CD4-positive, alpha-beta T cell (primary cell): ENCODE measurements at places on chromosomes 6 and 20.
A peak's percentile ranks its signal among the peaks of the same experiment; 100 is the strongest.

- DNase-seq, result no peak
These were observed 121.0 kb upstream of the LOC128125822 start for GRCh38 chr6:63451238-63451637.

DNA sequence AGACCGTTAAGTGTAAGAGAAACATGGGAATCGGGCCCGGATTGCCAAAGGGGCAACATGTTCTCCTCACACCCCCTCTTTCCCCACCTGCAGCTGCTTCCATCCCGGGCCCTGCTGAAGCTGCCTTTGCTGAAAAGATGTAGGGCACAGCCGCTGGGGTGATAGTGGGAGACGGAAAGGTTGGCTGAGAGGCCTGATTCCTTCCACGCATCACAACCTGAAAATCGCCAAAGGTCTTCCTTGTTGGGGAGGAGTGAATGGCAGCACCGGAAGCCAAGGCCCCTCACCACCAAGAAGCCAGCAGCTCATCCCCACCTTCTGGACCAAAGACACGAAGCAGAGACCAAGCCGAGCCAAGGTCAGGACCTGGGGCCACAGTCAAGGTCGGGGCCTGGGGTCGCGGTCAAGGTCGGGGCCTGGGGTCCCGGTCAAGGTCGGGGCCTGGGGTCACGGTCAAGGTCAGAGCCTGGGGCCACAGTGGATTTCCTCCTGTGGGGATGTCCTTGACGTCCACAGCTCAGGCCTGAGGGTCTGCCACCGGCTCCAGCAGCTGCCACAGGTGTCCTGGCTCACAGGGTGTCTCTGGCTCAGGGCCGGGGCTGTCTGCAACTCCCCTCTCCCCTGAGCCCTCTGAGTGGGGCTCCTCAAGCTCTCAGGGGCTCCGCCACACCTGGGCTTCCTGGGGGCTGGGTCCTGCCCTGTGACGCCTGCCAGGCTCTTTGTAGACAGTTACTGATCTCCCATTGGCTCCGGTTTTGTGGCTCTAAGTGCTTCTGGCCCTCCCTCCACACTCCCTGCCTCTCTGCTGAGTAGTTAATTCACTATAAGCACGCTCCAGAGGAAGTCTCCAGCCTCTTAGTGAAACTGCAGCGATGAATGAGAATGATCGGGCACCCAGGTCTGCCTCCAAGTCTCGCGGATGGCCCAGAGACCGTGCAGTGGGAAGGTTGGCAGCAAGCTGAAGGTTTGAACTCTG, 5.5 kb upstream of the CHRNA4 start:
- DNase-seq, result no peak

DNA sequence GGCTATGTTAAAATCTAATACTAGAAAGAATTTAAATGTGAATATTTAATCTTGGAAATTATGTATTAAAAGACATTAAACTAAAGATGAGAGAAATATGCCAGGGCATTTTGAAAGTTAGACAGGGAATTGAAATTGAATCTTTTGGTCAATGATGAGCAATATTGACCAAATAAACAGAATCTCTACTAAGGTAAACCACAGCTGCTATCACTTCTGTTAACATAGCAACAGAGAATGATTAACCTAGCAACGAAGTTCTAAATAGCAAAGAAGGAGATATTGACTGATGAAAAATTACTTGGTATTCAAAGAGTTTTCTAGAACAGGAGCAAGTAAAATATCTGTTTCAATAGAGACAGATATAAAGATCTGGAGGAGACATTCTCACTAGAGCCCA, 45.2 kb upstream of the RSPO3 start:
- no peak for DNase-seq

GRCh38 chr20:22496817-22497216, 87.6 kb downstream of the FOXA2 start:
- no peak for DNase-seq

DNA sequence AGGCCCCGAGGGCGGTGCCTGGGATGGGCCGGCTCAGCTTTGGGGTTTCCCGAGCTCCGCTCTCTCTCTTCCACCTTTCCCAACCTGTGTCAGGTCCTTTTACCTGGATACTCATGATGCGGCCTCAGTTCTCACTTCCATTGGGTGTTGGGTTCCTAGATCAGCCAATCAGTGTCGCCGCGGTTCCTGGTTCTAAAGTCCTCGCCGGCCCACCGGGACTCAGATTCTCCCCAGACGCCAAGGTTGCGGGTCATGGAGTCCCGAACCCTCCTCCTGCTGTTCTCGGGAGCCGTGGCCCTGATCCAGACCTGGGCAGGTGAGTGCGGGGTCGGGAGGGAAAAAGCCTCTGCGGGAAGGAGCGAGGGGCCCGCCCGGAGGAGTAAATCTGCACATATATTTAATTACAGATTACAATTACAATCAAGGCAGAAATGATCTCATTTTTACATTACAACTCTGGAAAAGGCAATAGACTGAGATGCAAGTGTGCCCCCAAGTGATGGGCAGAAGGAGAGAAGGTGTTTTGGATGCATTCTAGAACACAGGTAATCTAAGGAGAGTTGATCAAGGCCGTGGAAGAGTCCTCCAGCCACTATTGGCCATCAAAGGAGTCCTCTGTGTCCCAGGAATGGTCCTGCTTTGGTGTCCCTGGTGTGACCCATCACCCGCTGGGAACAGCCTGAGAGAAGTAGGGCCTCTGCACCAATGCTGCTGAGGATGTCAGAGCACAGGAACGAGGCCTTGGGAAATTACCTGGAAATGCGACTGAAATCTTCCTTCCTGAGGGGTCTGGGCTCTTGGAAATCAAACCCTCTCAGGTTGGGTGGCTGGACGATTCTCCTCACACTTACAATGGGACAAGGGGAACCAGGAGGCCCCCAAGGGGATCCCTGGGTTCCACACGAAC, 34.7 kb upstream of the MICB start:
- DNase-seq, result peak; percentile 87

DNA sequence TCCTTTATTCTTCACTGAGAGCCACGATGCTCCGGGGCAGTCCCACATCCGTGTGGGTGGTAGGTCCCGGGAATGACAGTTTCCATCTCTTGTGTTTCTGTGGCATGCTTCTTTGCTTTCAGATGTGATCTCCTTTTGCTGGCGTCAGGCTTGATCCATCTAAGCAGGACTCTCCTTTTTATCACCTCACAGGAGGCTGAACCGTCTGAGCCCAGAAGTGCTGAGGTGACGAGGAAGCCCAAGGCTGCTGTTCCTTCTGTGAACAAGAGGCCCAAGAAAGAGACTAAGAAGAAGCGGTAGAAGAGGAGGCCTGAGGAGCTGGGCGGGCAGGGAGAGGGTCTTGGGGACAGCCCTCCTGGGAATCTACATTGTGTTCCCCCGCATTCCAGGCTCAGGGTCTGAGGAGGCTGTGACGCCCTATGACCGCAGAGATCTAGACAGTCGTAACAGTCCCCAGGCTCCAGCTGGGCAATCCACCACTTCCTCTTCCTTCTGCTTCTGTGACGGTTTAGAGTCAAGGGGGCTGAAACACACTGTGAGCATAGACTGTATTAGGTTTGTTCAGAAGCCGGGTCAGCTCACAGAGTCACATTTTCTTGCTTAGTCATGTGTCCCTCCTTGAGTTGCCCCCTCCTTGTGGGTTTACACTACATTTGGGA, 26.8 kb downstream of the MANBAL start:
- DNase-seq, result no peak

DNA sequence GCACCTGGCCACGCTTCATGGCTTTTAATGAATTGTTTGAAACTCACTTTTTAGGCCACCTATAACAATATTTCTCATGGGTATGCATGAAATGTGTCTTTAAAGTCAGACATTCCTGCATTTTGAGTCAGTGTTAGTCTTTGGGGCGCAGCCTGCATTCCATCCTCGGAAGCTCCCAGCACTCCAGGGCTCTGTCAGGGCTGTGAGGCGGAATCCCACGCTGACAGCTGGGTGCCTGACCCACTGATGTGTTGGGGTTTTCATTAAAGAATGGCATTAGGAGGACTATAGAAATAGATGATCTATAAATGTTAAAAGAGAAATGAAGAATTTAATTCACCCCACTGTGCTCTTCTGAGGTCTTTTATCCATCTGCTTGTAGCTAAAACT, 16.2 kb upstream of the CLDN20 start:
- DNase-seq, result no peak

DNA sequence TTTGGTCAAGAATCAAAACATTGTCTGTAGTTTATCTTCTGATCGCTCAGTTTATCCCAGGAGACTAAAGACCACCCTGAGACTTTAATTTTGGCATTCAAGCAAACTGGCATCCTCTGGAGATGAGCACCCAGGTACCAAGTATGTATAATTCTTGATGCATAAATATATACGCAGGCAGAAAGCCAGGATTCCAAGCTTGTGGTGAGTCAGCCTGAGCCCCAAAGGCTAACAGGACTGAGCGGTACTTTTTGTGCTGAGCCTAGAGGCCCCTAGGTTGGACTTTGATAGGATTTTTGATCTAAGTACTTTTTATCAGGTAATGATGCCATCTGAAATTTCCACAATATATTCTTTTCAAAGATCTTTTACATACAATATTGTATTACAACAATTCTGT, 301.3 kb downstream of the TFAP2B start:
- no peak for DNase-seq

GRCh38 chr6:113927001-113927400, 43.9 kb downstream of the HDAC2 start:
- no peak for DNase-seq

GRCh38 chr6:32047084-32047478, 8.9 kb downstream of the CYP21A2 start:
- no peak for DNase-seq

DNA sequence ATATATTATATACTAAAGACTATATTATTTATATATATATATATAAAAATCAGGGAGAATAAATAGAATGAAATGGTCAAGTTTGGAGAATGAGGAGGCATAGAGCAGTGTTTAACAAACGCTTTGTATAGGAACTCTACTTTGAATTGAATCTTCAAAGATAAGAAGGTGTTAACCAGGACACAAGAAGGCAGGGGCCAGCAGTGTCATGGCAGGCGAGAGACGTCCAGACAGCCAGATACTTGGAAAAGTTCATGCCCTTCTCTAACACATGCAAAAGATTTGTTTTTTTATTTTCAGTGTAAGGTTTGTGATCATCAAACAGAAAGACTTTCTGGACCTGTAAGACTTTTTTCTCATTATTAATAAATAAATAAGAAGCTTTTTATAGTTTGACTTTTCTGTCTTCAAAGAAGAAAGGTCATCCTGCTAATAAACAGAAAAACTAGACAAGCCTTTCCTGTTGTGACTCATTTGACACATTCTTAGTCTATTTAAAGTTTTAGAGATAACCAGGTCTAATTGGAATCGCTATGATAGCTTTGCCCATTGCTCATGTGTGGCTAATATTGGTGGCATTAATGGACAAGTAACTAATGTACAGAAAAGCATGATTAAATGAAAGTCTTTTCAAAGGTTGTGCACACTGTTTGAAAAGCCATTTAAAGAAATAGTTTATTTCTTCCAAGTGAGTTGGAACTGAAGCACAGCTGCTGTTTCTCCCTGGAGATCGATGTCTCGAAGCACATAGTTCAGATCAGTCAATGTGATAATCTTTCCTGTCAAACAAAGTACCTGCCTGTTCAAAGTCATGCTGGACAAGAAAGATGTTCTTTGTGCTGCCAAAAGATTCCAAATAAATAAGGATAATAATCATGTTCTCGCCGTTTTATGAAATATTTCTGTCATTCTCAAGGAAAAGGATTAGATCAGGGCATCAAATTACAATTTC, 420.4 kb upstream of the OPRM1 start:
- no peak for DNase-seq

DNA sequence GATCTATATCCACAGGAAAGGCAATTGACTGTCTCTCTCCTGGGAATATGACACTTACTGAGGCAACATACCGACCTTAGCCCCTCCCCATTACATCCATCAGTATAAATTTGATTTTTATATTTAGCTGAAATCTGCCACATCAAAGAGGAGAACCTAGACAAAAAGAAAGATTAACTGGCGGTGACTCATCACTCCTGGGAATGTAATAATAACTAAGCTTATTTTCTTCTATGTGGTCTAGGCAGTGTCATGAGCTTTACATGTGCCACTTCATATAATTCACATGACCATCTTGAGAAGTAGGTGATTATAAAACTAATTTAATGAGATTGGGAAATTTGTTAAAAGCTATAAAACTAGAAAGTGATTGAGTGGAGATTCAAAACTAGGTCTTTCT, 520.0 kb upstream of the HS3ST5 start:
- no peak for DNase-seq

- DNase-seq, result no peak
These were observed 235.8 kb downstream of the ALDH8A1 start for GRCh38 chr6:134714113-134714512.

DNA sequence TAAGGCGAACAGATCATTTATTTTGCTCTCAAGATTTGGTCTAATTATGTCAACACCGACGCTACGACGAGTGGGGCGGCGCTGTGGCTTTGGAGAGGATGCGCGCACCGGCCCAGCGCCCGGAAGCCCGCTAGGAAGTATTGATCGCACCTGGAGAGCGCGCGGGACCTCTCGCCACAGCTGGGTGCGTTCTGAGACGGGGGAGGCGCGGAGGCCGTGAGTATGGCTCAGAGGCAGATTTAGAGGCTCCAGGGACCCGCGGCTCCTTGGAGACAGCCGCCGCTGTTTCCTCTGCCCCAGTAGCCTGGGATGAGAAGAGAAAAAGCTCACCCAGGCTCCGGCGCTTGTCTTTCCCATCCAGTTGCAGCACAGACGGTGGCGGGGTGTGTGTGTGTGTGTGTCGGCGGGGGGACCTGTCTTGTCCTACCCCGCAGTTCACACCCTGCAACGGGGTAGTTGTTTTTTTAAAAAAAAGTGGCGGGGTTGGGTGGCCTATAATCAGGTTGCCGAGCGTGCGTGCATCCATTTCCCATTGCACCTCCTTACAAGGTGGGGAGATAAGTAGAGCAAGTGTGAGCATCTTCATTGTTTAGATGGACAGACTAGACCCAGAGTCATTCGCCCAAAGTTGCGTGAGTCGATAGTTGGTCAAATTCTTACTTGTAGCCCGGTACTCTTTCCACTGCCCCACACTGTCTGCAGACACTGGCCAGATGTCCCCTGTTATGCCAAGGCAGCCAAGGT, 11.2 kb downstream of the TFAP2D start:
- no peak for DNase-seq

GRCh38 chr6:123888771-123889513, 85.3 kb downstream of the NKAIN2 start:
- DNase-seq, result no peak

GRCh38 chr20:14375416-14375985, 38.1 kb upstream of the FLRT3 start:
- DNase-seq, result no peak

GRCh38 chr20:50528129-50528528, 17.9 kb downstream of the PTPN1 start:
- no peak for DNase-seq

DNA sequence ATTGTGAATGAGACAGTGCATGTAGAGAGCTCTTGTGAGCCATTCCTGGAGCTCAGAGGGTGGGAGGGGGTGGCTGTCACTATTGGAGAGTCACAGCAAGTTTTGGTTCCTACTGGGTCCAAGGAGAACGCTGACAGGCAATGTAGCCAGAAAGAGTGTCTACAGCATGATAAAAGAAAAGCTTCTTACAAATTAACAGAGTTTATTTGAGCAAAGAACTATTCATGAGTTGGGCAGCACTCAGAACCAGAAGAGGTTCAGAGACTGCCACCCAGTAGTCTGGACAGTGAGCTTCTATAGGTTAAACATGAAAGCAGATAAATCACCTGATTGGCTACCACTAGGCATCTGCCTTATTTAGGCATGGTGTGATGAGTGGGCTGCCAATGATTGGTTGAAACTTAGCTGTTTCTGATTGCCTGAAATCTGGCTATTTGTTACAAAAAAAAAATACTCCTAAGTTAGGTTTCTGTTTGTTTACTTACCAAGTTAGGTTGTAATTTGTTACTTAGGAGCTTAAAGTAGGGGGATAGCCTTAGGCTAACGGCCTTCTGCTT, 473.4 kb downstream of the PREX1 start:
- DNase-seq, result no peak

GRCh38 chr6:136158387-136158821, 91.7 kb downstream of the MTFR2 start:
- DNase-seq, result no peak
